Karpas-422 (cell line): ENCODE measurements at places on chromosomes 6 and 20.

GRCh38 chr6:2950713-2951112 lies 20.7 kb downstream of the SERPINB6 start:
- DNase-seq, result no peak

DNA sequence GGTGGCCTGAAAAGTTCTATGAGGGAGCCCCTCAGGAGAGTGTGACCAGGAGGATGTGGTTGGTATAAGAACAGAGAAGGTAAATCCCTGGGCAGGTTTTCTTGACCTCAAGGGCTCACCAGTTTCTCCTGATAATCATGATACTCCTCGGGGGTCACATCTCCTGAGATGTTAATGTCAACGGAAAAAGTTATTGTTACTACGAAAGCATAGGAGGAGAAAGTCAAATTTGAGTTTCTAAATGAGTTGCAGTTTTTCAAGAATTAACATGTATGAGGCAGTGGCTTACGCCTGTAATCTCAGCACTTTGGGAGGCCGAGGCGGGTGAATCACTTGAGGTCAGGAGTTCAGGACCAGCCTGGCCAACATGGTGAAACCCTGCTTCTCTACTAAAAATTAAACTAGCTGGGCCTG lies 23.4 kb downstream of the MGME1 start:
- no peak for DNase-seq

DNA sequence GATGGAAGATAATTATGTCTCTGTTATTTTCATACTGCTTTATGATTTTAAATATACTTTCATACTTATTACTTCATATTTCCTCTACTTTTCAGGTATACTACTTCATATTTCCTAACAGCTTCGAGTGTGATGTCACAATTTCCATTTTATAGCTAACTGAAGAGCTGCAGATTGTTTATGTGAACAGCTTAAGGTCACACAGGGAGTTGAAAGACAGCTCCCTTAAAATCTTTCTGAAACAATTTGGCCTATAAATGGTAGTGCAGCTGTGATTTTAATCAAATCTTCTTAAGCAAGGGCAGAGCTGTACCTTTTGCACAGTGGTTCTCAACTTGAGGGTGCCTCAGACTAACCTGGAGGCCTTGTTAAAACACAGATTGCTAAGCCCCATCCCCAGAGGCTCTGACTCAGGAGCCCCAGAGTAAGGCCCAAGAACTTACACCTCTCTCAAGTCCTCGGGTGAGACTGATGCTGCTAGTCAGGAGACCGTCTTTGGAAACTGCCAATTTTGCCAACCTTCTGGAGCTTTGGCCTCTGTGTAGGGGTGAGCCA lies 347.0 kb upstream of the HSF2 start:
- peak; percentile 62 for DNase-seq

- no peak for DNase-seq
Measured at GRCh38 chr6:157865249-157865648, 42.2 kb downstream of the SNX9 start.

- DNase-seq, result no peak
Measured at GRCh38 chr20:3452690-3453089, 18.1 kb upstream of the ATRN start.

GRCh38 chr6:10610289-10610688 lies 84.1 kb downstream of the C6orf52 start:
- DNase-seq, result no peak

GRCh38 chr6:69138148-69138547 lies 503.1 kb downstream of the ADGRB3 start:
- DNase-seq, result no peak

DNA sequence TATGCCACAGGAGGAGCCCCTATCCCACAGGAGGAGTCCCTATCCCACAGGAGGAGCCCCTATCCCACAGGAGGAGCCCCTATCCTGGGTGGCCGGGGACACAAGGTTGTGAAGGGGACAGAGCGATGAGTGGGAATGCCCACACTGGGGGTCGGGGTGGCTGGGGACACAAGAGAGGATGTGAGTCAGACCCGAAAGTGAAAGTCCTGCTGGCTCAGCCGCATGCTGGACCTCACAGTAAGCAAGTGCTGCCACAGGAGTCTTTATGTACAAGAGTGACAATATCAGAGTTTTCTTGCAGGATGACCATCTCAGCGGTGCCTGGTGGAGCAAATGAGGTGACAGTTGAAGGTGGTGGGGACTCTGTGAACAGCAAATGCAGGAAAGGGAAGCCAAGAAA lies 93.7 kb downstream of the PSMB1 start:
- peak; percentile 57 for DNase-seq

GRCh38 chr6:44805238-44805846 lies 417.8 kb downstream of the CDC5L start:
- DNase-seq, result no peak

DNA sequence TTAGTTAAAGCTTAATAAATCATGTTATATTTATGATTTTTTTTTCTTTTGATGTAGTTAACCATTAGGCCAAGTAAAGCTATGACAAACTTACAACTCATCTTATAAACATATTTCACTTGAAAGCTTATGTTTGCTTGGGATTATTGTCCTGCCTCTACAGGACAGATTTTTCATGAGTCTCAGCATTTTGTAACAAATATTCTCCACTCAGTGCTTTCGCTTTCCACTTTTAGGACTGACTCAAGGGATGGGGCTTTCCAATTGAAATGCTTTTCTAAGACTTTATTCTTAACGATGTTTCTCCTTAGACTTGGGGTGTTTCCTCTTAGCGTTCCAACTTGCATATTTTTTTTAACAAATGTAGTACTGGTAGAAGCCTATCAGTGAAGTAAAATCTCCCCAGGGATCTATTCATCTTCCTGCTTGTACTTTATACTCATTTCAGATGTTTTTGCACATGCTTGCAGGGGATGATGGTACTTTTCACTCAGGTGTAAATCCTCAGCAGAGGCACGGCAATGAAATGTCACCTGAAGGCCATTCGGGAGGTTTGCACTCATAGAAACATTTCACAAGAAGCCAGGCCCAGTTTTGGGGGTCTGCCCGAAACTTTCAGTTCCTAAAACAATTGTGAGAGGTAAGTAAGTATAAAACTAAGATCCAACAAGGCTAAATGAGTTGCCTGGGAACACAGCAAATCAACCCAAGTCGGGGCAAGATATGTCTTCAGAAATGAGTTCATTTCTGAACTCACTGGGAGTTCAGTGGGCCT lies 298.1 kb upstream of the FOXQ1 start:
- DNase-seq, result no peak

DNA sequence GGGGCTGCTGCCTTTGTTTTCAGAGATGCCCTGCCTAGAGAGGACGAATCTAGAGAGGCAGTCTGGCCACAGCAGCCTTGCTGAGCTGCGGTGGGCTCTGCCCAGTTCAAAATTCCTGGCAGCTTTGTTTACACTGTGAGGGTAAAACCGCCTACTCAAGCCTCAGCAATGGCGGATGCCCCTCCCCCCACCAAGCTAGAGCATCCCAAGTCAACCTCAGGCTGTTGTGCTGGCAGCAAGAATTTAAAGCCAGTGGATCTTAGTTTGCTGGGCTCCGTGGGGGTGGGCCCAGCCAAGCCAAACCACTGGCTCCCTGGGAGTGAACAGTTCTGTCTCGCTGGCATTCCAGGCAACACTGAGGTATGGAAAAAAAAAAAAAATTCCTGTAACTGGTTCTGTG lies 970.9 kb downstream of the TBC1D32 start:
- DNase-seq, result no peak

DNA sequence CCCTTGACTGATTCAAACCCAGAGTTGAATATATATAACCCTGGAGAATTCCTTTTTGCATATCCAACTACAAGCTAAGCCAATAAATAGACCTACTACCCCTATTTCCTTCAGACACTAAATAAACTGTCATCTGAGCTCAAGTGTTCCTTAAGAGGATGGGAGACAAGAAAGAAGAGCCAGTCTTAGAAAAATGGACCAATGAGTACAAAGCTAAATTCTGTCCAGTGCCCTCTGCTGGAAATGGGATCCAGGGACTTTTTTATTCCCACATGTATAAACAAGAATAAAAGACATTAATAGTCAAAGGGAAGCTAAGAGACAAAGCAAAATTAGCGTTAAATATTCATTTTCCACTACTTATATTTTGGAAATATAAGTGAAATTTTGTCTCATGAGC lies 4.8 kb downstream of the PPP1R10 start:
- peak; percentile 69 for DNase-seq

GRCh38 chr6:57017069-57017468 lies 29.4 kb upstream of the KIAA1586 start:
- DNase-seq, result no peak

- DNase-seq, result no peak
Measured at GRCh38 chr6:150761771-150762170, 103.7 kb upstream of the MTHFD1L start.

DNA sequence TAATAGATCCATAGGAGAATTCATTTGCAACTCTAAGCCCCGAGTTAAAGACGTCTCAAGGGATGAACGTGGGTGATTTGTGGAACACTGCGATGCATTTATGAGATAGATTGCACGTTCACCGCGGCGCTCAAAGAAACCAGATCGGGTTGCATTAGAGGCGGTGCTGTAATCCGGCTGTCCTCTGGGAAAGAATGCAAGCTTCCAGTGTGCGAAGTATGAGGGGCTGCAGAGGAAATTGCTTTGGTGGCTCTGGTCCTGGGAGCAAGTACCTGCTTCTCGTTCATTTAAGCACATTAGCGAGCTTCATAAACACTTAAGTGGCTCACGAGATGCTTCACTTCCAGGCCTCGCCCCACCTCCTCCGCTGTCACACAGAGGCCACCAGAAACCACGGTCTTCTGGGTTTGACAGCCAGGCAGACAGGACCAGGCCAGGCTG lies 182.3 kb downstream of the CDH4 start:
- DNase-seq, result no peak

DNA sequence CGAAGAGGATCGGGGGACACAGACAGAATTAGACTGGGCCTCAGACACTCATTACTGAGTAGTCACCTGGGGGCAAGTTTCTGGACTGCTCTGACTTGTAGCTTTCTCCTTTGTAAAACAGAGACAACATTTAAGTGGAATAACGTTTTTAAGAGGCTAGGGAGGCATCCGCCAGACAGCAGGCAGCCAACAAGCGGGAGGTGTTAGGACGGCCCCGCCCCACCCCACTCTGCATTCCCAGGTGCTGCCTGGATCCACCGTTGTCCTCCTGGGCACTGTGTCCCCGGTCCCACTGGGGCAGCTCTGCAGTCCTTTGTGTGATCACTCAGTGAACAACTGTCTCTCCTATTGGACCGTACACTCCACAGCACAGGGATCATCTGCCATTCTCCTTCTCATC lies 113.8 kb downstream of the IRF4 start:
- no peak for DNase-seq

DNA sequence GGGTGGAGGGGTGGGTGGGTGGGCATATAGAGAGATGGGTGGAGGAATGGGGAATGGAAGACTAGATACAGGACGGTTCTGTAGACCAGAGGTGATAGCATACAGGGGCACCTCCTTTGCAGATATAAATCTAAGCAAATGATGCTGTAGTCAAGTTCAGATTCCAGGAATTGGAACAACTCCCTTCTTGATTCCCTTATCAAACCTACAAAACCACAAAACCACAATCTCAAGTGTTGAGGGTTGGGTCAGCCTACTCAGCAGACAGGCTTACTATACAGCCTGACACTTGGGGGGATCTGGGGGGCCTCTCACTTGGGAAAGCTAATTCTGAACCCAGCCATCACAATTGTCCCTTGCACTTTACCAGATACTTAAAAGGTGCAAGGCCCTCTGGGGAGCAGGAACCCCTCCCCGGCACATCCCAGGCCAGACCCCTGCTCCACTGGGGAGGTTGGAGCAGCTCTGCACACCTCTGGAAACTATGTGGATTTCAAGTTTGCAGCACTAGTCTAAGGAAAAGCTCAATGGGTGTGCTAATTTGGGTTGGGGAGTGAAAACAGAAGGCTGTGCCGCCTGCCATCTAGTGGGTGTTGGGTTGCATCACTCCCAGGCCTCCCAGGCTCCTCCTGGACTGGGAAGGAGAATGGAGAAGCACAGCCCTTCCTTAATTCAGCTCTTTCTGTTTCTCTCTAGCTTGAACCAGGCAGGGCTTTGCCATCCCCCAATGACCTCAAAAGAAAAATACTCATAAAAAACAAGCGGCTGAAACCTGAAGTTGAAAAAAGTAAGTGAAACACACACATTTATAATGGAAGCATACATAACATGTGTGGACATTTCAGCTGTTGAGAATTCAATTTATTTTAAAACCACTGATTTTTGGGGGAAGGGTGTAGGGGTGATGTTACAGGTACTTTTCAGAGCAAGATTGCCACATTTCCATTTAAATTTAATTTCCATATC lies 121.2 kb upstream of the LAMP5 start:
- peak; percentile 70 for DNase-seq

- DNase-seq, result peak; percentile 79
Measured at GRCh38 chr20:23340524-23340923, 10.1 kb upstream of the NXT1 start.

- DNase-seq, result no peak
Measured at GRCh38 chr20:8213270-8213669, 81.2 kb downstream of the PLCB1 start.

DNA sequence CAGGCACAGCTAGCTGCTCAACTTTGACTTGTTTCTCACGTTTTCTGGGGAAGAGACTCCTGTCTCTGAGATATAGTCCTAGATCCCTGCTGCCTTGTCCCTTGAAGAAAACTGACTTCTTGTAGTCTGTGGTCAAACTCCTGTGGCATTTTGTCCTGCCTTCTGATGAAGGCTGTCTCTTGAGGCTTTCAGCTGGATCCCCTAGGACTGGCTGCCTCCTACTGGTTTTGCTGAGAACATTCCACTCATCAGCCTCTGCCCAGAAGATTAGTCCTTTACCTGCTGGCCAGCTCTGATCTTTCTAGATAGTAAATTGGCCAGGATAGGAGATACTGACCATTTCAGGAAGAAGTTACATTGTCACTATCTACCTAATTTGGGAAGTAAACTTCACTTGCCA lies 71.9 kb upstream of the CNR1 start:
- DNase-seq, result peak; percentile 75

DNA sequence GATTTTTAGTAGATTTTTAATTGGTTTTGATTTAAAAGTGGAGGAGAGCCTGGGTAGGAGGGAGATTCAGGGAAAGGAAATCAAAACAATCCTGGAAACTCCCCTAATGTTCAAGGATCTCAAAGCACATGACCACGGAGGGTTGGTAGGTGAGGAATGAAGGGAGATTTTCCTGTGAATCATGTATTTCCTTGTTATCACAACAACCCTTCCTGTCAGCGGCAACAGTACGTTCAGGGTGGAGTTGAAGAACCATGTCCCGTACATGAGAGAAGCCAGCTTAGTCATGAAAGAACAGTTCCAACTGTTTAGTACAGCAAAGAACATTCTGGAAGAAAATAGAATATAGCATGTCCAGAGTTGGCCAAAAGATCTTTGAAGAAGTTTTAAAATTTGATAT lies 79.4 kb upstream of the SCAF8 start:
- no peak for DNase-seq

- DNase-seq, result no peak
Measured at GRCh38 chr6:22115559-22115958, 181.3 kb downstream of the PRL start.

DNA sequence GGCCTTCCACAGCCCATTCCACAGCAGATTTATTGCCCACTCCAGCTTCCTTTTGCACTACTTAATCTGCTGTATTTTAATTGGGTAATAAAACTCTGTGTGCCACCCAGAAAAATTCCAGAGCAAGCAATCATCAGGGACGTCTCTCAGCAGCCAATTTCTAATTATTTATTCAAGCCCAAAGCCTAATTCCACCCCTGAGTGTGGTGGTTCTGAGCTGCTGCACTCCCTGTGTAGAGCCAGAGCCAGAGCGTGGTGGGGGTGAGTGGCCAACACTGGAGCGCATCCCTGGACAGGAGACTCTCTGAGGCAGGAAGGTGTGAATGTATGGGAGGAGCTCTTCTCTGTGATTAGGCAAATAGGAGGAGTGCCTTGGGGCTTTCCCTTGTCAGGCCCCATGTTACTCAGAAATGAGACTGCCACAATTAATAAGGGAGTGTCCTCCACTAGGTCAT lies 66.1 kb downstream of the CD24 start:
- DNase-seq, result no peak

GRCh38 chr20:62252342-62252966 lies 14.1 kb downstream of the OSBPL2 start:
- no peak for DNase-seq
